Right forelimb (tissue), 1 donor: ENCODE measurements at places on chromosomes 7 and 10.
A peak's percentile ranks its signal among the peaks of the same experiment; 100 is the strongest.

DNA sequence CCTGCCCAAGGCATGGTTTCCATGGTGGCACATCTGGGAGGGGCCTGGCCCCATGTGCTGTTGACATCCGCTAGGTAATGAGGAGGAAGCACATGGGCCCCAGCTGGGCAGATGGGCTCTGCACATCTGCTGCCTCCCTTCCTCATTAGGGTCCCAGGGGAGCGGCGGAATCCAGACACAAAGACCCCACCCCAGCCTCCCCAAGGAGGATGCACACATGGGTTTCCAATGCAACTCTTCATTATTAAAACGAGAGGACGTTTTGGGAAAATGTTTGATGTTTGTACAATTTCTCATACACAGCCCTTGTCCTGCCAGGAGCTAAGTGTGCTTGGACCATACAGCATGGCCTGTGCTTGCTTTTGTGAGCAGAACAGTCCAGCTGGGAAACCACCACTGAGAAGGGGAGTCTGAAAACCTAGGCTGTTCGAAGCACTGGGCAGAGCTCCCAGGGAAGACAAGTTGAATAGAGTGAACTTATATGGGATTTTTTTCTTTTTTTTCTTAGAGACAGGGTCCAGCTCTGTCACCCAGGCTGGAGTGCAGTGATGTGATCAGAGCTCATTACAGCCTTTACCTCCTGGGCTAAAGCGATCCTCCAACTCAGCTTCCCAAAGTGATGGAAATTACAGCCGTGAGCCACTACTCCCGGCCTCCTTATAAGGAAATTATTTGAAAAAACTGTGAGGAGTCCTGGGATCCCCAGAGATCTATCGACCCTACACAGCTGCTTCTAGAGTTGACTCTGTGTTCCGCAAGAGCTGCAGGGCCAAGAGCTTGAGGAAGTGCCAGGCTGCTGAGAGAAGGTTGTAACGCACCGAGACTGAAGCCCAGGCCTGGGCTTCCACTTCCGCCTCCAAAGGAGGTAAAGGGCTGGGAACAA lies 23.4 kb downstream of the FAM107B start:
- peak; percentile 74 for DNase-seq

- DNase-seq, result no peak
These were observed 60.8 kb upstream of the SP4 start for GRCh38 chr7:21367081-21367480.

- no peak for DNase-seq
These were observed 107.5 kb downstream of the ELMO1 start for GRCh38 chr7:37341033-37341630.

DNA sequence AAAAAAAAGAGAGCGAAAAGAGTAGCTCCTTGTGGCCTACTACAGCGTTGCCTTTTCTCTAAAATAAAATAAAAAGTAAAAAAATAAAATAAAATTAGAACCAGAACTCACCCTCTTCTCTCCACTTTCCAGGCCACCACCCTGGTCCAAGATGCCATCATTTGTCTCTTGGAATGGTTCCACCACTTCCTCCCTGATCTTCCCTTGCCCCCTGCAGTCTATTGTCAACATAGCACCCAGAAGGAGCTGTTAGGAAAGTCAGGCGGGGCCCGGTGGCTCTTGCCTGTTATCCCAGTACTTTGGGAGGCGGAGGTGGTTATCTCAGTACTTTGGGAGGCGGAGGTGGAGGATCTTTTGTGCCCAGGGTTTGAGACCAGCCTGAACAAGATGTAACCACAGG lies 7.6 kb upstream of the GRID2IP start:
- DNase-seq, result no peak

GRCh38 chr7:132614428-132615318 lies 38.4 kb upstream of the PLXNA4 start:
- DNase-seq, result peak; percentile 75

DNA sequence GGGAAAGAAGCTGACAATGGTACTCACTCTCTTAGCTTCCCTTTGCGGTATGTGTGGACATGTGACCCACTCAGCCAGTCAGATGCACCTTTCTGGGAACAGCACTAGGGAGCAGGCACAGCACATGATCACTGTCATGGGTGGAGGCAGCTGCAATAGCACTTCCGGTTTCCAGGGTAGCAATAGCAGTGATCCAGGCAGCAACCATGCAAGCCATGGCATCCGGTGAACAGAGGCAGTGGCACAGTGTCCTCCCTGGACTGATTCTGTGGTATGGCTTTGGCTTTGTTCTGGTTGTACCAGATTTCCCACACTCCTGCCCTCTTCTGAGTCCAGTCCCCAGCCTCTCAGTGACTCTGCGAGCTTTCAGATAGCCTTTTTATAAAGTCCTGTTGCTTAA lies 86.8 kb upstream of the NAMPT start:
- DNase-seq, result no peak

- DNase-seq, result no peak
These were observed 70.3 kb upstream of the MXI1 start for GRCh38 chr10:110137142-110137545.

GRCh38 chr7:964401-965231 lies 10.1 kb upstream of the ADAP1 start:
- DNase-seq, result no peak

- no peak for DNase-seq
These were observed 134.5 kb downstream of the ST7 start for GRCh38 chr7:117087639-117088396.

DNA sequence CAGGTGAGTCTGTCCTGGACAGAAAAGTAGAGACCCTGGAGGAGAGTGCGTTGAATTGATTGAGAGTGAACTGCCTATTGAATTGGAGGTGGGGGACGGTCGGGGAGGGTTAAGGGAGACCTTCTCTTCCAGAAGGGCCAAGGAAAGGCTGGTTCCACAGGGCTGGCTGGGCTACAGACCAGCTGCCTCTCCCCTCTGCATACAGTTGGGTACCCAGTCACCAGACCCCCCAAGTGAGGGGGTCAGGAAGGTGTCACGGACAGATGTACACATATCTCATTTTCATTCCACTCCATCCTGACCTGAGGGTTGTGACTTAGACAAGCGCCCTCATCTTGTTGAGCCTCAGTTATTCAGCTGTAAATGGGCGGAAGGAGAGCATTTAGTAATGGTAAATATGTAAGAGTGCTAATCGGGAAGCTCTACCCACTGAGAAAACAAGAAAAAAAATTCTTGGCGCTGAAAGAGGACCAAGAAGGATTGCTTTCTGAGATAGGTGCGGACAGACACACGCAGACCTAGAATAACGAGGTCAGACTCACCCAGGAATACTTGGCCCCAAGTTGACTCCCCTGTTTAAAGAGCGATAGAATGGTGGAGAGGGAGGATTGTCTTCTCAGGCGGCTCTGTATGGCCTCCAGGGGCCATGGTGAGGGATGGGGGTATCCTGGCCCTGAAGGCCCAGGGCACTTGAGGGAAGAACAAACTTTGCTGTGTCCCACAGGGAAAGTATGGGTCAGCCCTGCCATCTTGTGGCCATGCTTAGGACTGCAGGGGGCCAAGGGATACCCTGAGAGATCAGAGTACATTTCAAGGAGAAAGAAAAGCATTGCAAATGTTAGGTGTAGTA lies 7.2 kb upstream of the MBL2 start:
- peak; percentile 82 for DNase-seq

DNA sequence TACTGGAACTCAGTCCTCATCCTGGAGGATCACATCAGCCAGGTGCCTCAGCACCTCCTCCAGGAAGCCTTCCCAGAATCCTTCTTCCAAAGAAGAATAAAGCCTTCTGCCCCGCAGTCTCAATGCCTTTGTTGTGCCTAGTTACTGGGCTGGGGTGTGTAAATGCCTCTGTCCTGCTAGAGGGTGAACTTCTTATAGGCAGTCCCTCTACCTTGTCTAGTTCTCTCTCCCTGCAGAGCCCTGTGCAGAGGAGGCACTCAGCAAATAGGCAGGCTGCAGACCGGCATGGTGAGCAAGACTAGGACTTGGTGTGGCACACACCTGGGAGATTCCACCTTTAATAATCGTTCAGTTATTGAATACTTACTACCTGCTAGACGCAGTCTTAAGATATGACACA lies 104.7 kb upstream of the PCBD1 start:
- DNase-seq, result no peak
